Kidney glomerular epithelial cell (primary cell): ENCODE measurements at places on chromosomes 11 and 22.

DNA sequence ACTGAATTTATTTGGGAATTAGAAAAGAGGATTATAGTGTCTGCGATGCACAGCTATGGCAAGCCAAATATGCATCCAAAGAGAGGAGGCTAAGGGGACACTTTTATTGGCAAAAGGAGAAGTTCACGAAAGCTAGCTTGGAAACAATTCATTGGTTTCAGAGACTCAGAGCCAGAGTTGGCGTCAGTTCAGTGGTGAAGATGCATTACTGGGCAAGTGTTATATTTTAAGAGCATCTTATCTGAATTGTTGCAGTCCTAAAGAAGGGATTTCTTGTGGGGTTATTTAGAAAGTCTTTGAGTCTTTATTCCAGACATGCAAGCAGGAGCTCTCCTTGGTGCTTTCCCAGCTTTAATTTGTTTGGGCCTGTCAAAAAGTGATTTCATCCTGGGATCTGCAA, 15.0 kb downstream of the CLDN5 start:
- no peak for DNase-seq

DNA sequence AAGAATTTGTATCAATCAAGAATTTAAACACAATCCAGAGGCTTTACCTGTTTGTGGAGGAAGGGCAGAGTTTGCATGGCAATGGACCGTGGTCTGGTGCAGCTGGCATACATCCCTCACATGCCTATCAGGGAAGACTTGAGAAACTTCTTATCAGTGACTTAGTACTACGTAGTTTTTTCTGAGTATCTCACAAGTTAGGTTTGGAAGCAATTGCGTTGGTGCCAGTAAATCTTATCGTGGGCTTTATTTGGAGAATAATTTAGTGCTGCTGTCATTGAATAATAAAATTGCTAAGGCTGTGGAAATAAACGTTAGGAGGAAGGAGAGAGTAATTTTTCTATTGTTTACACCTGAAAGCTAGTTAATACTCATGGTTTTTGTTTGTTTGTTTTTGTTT, 72.3 kb downstream of the PRMT3 start:
- no peak for DNase-seq

GRCh38 chr11:82714346-82715174, 19.1 kb downstream of the FAM181B start:
- no peak for DNase-seq

DNA sequence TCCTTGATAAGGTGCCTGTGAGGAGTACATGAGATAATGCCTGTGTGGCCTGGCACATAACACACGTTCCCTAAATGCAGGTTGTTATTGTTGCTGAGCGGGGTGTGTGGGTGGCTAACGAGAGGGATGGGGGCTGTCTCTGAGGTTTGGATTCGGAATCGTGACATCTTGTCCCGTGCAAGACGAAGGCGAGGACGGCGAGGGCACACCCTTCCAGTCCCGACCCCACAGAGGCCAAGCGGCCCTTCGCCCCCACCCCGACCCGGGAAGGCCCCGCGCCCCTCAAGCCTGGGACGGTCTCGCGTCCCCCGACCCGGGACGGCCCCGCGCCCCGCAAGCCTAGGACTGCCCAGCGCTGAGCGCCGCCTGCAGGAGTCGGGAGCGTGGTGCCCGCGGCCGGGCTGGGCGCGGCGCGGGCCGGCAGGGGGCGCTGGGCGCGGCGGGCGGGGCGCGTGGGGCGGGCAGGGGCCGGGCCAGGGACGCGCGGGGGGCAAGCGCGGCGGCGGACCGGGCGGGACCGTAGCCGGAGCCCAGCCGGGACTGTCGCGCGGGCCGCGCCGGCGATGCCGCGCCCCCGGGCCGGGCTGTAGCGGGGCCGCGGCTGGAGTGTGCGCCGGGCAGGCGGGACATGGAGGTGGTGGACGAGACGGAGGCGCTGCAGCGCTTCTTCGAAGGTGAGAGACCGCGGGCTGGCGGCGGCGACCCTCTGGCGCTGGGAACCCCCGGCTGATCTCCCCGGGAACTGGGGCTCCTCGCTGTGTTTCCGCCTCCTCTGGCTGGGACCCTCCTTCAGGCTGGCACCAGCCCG, at the start of gene MYRF:
Gene MYRF (plus strand): TSS at position 520 of the 808 bp plus-strand sequence. CDS start 109 bp downstream, at position 629.
- DNase-seq, result no peak

GRCh38 chr22:36245805-36246356, 6.6 kb upstream of the APOL2 start:
- no peak for DNase-seq

DNA sequence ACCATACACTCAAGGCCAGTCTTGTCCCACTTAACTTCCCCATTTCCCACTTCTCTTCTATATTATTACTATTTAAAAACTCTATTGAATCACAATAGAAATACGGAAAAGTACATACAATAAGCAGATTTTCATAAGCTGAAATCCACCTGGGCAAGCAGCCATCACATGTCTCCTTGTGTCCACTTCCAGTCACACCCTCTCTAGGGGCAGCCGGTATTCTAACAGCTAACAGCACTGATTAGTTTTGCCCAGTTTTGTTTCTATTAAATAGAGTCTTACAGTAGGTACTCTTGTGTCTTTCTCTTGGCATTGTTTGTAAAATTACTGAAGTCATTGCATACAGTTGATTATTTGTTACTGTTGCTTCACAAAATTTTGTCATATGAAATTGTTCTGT, 37.8 kb downstream of the PPP6R3 start:
- no peak for DNase-seq

DNA sequence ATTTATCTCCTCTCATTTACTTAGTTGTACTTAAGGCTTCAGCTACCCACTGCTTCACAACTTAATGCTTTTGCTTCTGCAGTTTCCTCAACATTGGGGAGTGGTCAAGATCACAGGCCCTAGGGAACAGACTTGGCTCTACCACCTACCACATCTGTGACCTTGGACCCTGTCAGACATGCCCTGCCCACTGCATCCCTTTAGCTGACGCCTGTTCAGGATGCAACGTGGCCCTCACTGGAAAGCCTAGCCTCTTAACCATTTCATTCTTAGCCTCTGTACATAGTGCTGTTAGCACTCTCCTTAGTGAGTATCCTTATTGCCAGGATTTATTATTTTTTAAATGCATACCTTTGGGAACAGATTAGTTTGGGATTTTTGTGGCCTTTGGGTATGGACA, 34.4 kb downstream of the TNRC6B start:
- no peak for DNase-seq

GRCh38 chr11:128759597-128759996, 65.7 kb downstream of the FLI1 start:
- peak; percentile 13 for DNase-seq

- DNase-seq, result peak; percentile 11
Measured at GRCh38 chr11:112797092-112797491, 164.1 kb upstream of the NCAM1 start.

GRCh38 chr11:87125257-87125656, 87.5 kb downstream of the TMEM135 start:
- no peak for DNase-seq

- DNase-seq, result no peak
Measured at GRCh38 chr11:66559142-66559865, 9.1 kb downstream of the CTSF start.

GRCh38 chr11:114970927-114971645, 292.8 kb downstream of the NXPE2 start:
- no peak for DNase-seq

DNA sequence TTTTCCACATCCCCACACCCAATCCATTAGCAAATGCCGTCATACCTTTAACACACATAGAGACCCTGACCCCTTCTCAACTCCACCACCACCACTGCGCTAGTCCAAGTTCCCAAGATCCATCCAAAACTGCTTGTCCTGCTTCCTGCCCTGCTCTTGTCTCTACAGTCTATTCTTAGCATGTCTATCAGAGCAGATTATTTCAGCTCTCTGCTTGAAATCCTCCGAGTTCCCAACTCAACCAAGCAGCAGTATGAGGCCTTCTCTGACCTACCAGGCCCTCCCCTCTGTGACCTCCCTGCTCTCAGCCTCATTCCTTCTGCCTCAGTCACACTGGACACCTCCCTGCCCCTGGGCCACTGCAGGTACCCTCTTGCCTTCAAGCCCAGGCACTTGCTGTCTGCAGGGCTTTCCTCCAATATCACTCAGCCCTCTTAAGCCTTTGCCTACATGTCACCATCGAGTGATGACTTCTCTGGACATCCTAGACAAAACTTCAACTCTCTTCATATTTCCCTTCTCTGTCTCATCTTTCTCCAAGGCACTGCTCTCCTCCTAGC, 134.6 kb downstream of the SPATA19 start:
- no peak for DNase-seq

DNA sequence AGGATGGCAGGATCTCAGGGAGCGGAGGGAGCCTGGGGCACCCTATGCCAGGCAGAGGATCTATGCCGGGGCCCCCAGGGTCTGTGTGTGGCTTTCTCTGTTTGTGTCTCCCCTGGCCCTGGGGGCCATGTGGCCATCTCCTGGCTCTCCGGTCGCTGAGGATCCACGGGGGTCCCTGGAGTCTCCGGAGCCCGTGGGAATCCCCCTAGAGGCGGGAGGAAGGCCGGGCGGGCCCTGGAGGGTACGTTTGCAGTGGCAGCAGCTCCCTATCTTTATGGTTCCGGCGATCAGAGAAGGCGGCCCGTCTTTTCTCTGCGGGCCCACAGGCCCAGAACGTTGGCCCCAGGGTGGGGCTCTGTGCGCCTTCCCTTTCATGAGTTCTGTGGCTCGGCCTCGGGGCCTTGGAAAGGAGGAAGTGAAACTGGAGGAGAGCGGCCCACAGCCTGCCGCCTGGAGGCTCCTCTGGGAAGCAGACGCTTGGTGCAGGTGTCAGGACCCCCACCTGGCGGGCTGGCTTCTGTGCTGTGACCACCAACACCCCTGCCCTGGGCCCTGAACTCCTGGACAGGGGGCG, 82.1 kb downstream of the KCNQ1 start:
- DNase-seq, result no peak

- DNase-seq, result no peak
Measured at GRCh38 chr11:72349616-72350218, 84.6 kb downstream of the CLPB start.

GRCh38 chr22:19988965-19989724, 27.5 kb downstream of the ARVCF start:
- DNase-seq, result no peak

GRCh38 chr11:107042748-107043147, 24.5 kb upstream of the GUCY1A2 start:
- no peak for DNase-seq

- DNase-seq, result no peak
Measured at GRCh38 chr22:20650294-20651207, 123.4 kb upstream of the SERPIND1 start.

- DNase-seq, result peak; percentile 57
Measured at GRCh38 chr11:82864268-82864667, 36.0 kb downstream of the PRCP start.

GRCh38 chr11:20029193-20029592, 131.1 kb downstream of the DBX1 start:
- DNase-seq, result no peak

- no peak for DNase-seq
Measured at GRCh38 chr11:35121326-35121865, 17.6 kb upstream of the CD44 start.

DNA sequence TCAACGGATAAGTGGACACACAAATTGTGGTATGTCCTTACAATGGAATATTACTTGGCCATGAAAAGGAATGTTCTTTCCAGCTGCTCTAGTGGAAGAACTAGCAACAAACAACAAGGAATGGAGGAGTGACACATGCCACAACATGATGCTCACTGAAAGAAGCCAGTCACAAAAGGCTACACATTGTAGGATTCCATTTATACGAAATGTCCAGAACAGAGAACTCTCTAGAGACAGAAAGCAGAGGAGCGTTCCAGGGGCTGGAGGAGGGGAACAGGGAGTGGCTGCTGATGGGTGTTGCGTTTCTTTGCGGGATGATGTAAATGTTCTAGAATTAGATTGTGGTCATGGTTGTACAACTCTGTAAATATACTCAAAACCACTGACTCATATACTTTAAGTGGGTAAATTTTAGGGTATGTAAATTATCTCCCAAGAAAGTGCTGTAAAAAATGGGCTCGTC, 32.4 kb upstream of the PDGFB start:
- DNase-seq, result no peak

DNA sequence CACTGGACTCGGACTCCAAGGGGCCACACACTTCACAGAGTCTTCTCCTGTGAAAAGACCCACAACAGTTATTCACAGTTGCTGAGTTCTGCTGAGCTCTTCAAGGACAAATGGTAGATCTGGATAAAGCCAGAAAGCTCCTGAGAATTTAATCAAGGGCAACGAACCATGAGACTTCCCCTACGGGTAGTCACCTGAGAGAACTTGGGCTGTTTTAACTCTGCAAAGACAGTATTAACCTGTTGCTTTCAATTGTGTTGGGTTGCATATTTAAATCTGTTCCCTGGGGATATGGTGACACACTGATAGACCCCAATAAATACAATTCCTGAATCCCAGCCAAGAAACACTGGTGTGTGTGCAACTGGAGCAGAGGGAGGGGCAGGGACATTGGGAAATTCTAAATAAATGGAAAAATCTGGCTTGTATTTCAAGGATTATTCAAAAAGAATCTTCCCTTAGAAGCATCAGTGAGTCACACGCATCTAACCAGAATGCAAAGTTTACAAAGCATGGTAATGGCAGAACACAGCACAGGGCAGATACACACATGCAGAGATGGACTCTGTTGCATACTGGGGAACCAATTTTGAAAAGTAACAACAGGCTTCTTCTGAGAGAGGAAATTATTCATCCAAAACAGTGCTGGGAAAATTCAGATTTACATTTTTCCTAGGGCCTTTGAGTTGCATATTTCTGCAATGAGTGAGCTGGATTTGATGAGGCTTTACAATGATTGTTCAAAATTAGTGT, 4.0 kb downstream of the KCNJ1 start:
- DNase-seq, result peak; percentile 55

GRCh38 chr22:37467391-37467955, 18.7 kb downstream of the MFNG start:
- no peak for DNase-seq

DNA sequence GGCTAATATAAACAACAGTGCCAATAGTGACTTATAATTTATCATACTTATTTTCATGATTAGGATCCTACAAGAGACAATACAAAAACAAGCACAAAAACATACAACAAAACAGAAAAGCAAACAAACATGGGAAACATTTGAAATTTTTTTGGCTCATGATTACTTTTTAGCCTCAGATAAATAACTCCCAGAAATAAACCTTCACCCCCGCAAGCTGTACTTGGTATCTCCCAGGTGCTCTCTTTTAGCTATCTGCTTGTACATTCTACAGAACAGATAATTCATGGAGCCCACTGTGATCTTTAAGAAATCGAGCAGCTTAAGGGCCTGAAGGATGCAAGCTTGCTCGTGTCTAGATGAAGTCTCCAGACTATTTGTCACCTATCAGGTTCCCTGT, 883 bp downstream of the NXPE4 start:
- no peak for DNase-seq

GRCh38 chr22:22848364-22848866, 39.2 kb upstream of the IGLL5 start:
- DNase-seq, result peak; percentile 39

DNA sequence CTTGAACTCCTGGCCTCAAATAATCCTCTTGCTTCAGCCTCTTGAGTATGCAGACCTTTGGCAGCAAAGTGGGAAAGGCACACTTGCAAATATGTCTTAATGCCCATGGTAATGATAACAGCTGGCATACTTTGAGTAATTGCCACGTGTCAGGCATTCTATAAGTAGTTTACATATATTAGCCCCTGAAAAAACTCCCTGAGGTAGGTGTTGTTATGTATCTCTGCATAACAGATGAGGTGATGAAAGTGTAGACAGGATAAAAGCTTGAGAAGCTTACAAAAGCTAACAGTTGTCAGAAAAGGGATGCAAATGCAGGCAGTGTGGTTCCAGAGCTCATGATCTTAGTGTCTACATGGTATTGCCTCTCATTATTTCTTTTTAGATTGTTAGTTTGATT, 291.1 kb upstream of the C11orf87 start:
- no peak for DNase-seq
